ENCODE measurements at places on chromosomes 7 and 10.
A peak's percentile ranks its signal among the peaks of the same experiment; 100 is the strongest.

GRCh38 chr7:148218603-148219002 is 372.0 kb upstream of the C7orf33 start:
- DNase-seq: no peak

DNA sequence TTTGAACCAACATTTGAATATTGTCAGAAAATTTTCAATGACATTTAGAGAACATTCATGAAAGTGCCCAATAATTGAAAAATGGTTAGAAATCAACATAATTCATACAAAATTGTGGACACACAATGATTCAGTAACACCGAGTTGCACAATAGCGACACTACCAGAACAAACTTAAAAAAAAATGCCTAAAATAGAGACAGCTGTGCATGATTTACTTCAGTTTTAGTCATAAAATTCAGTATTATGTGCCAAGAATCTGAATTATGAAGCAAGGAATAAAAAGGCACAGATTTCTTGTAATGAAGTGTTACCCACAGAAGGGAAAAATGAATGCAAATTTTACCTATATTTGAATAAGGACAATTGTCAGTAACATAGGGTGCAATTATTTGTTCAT is 396.0 kb downstream of the SEMA3D start:
- DNase-seq: peak; percentile 81

DNA sequence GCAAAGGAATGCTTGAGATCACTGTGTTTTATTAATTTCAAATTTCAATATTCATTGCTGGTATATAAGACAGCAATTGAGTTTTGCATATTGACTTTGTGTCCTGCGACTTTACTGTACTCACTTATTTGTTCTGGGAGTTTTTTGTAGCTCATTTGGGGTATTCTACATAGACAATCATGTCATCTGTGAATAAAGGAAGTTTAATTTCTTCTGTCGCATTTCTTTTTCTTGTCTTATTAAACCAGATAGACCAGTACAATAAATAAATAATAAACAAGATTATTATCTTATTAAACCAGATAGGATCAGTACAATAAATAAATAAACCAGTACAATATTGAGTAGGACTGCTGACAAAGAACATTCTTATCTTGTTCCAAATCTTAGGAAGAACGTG is 448.2 kb downstream of the RPS24 start:
- no peak for DNase-seq

GRCh38 chr7:128876127-128876526 is 13.5 kb downstream of the ATP6V1F start:
- DNase-seq: no peak

DNA sequence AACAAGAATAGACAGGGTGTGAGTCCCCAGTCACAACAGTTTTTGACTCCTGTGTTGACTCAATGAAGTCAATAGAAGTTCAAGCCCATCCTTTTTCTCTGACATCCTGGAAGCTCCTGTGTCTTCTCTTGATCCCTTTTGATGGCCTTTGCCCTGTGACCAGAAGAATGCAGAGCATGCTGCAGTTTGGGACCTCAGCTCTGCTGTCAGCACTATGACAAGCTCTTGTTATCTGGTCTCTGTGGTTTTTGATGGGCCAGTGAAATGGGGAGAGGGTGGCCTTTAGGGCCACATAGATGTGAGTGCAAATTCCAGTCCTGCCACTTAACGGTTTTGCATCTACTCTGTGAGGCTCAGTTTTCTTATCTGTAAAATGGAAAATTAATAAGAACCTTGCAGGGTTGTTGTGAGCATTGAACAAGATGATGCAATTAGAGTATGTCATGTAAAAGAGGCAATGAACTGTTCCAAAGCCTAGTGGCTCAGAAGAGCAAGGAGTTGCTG is 102.4 kb upstream of the IKZF1 start:
- no peak for DNase-seq

GRCh38 chr10:72344932-72345331 is 9.8 kb downstream of the DNAJB12 start:
- no peak for DNase-seq

- DNase-seq: no peak
Measured at GRCh38 chr7:158569858-158570323, 17.7 kb downstream of the PTPRN2 start.

GRCh38 chr7:94375691-94376090 is 19.0 kb upstream of the COL1A2 start:
- DNase-seq: peak; percentile 99

- peak; percentile 86 for DNase-seq
Measured at GRCh38 chr10:19638182-19638895, 177.9 kb upstream of the PLXDC2 start.
